Activated CD4-positive, alpha-beta T cell treated with anti-CD3 and anti-CD28 coated beads for 4 hours (primary cell): ENCODE measurements at places on chromosomes 5 and 9.

DNA sequence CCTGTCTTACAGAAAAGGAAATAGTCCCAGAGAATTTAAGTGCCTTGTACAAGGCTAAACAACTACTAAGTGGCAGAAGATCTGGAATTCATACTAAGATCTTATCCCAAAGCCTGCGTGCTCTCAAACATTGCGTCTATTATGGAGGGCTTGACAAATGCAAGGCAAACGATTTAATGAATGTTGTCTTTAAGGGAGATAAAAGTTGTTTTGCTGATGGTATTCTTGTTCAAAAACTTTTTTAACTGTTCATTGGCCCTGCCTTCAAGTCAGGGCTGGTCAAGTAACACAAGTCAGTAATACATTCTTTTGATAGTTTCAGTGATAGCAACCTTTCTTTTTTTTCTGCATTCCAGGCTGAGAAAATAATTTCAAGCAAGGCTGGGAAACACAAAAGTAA, 1.7 kb upstream of the SLC38A9 start:
- no peak for DNase-seq

- no peak for DNase-seq
Measured at GRCh38 chr5:144194144-144194543, 23.5 kb downstream of the KCTD16 start.

DNA sequence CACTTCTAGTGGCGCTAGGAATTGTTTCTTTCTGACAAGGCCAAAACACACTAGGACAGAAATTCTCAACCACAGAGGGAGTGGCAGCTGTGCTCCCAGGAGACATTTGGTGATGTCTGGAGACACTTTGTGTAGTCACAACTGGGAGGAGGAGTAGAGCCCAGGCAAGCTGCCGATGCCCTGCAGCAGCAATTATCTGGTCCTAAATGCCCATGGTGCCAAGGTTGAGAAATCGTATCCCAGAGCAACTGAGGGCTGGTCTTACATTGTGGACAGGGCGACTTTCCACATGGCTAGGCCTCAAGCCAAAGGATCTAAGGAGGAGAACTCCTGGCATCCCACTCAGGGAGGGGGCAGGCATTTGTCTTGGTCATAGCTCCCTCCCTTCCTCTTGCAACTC, 259.9 kb downstream of the GADD45G start:
- DNase-seq = no peak

DNA sequence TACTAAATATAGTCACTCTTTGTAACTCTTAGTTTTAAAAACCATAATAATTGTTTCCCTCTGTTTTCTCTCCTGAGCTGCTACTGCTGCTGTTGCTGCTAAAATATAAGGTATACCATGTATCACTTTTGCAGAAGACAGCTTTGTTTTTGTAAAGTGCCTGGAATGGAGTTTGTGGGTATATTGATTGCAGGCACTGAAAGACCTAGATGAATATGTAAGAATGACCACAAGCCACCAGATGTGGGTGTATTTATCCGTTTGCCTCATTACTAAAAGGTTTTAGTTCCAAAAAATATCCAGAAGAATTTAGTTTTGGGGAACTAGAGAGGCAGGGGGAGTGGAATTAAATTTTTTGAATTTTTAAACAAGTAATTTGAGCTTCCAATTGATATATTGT, 151.1 kb upstream of the CDKN2B start:
- DNase-seq = no peak

DNA sequence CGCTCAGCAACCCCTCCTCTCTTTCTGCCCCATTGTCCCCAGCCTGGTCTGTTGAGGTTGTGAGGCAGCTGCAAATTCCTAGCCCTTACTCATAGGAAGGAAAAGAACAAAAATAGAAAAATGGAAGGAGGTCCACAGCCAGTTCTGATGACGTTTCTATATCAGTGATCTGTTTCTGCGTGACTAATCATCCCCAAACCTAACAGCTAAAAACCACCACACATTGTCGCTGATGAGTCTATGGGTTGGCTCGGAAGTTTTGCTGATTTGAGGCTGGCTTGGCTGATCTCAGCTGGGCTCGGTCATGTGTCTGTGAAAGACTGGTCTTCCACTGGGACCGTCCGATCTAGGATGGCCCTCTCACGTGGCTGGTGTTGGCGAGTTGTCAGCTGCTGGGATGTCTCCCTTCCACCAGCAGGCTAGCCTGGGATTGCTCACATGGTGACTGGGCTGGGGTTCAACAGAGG, 200.6 kb upstream of the ZNF618 start:
- no peak for DNase-seq

- no peak for DNase-seq
Measured at GRCh38 chr5:58326022-58326421, 133.9 kb downstream of the PLK2 start.

GRCh38 chr5:5572010-5572865, 149.8 kb downstream of the ICE1 start:
- no peak for DNase-seq

DNA sequence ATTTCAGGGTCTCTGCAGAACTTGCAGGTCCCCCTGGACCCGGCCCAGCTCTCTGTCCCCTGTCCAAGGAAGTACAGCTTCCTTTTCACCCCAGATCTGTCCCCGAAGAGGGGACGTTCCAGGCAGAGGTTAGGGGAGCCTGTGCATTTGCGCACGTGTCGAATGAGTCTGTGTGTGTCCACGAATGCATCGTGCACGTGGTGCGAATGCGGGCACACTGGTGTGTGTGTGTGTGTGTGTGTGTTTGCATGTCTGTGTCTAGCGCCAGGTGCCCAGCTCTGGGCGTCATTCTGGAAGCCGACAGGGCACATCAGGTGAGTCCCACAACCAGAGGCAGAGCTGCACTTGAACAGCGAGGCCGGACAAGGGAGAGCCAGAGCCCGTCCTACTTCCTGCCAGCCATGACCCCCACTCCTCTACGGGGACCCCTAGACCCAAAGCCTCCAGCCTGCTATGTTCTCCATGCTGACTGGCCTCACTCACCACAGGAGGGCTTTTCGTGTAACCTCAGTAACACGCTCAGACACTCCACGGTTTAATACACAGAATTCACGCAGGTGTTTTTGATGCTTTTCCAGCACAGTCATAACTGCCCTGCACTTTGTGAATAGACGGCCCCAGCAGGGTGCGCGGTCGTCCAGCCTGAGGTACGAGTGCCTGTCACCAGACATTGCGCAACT, 41.3 kb upstream of the CACNA1B start:
- DNase-seq = no peak

DNA sequence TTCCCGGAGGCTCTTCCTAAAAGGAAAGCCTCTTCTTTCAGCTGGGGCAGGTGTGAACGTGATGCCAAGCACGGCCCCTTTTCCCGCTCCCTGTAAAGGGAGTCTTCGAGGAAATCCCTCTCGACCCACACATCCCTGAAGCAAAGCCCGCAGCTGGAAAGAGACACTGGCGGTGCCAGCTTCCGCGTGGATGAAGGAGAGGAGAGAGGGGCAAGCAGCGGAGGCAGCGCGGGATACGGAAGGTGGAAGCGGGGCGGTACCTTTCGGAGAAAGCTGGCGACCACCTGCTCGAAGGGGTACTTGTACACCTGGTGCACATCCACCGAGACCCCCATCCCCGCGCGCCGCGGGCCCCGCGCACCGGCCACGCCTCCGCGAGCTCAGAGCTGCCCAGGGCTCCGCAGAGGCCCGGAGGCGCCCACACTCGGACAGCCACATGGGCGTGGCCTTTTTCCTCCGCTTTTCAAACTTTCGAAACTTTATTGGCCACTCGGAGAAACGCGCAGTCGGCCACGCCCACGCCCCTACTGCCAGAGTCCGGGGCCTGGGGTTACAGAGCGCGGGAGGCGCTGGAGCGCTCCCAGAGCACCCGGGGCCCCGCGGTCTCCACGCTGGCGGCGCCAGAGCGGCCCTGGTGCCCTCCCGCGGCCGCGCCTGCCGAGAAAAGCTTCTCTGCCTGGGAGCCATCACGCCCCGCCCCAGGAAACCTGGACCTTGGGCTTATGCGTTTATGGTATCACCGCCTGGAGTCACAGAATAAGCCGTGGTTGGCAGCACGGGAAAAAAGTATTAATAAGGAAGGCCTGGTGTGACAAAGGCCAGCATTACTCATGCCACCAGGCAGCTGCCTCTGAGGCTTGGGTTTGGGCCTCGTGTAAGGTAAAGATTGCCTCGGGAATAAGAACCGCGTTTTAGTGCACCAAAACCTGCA, at the start of gene PRELID2:
Gene PRELID2, minus strand, starts transcription at position 426 of the 931 bp plus-strand sequence. Its CDS starts 91 bp downstream, at position 335.
- DNase-seq = peak; percentile 41

DNA sequence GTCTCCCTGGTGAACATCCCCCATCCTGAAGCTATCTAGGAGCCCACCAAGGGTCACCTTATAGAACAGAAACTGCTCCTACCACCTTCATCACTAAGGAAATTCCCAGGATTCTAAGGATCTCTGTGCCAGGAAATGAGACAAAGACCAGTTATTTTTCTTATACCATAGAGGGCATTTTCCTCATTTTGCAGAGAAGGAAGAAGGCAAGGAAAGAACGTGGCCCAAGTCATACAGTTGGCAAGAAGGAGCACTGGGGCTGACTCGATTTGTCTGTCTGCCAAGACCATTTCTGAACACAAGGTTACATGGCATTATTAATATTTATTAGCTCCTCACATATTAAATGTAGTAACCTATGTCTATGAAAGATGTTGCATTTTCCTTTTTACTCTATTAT, 49.6 kb upstream of the TNFSF15 start:
- DNase-seq = no peak

GRCh38 chr5:51230336-51230735, 152.9 kb upstream of the ISL1 start:
- DNase-seq = no peak

DNA sequence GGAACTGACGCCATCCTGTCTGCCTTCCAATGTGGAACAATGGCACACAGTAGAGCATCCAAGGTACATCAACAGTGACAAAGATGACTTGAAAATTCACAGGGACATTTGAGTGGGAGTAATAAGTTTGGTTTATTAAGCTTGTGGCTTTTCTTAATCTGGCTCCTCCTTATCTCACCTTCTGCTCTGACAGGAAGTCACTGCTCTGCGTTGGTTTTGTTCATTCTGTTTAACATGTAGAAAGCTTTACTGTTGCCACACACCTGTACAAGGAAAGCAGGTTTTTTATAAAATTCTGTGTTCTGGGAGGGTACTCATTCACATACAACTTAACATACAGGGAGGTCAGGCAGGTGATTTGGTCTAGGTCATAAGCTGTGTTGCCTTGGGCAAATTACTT, 1.6 kb upstream of the GZMK start:
- DNase-seq = no peak

GRCh38 chr9:128218518-128219389, 15.6 kb downstream of the DNM1 start:
- DNase-seq = peak; percentile 90

DNA sequence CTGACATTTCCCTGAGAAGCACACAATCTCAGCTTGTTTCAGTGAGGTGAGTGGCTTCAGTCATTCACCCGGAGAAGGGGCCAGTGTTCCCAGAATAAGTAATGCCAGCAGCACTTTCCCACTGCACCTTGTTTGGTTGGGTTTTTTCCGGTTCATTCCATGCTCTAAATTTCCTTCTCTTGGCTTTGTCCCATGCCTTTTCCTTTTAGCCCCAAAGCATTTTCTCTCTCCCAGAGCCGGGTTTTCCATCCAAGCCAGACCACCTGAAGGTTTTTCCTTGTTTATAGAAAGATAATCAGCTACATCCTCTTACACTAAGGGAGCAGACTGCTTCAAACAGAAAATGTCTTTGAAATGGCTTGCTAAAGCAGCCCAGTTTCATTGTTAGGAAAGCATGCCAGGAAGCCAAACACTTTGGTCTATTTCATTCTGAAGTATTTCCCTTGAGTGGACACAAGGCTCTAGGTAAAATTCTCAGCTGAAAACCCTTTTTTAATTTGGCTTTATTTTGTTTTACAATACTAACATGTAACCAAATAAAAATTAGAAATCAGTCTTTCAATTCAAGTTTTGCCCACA, 501.6 kb downstream of the DTWD2 start:
- no peak for DNase-seq

DNA sequence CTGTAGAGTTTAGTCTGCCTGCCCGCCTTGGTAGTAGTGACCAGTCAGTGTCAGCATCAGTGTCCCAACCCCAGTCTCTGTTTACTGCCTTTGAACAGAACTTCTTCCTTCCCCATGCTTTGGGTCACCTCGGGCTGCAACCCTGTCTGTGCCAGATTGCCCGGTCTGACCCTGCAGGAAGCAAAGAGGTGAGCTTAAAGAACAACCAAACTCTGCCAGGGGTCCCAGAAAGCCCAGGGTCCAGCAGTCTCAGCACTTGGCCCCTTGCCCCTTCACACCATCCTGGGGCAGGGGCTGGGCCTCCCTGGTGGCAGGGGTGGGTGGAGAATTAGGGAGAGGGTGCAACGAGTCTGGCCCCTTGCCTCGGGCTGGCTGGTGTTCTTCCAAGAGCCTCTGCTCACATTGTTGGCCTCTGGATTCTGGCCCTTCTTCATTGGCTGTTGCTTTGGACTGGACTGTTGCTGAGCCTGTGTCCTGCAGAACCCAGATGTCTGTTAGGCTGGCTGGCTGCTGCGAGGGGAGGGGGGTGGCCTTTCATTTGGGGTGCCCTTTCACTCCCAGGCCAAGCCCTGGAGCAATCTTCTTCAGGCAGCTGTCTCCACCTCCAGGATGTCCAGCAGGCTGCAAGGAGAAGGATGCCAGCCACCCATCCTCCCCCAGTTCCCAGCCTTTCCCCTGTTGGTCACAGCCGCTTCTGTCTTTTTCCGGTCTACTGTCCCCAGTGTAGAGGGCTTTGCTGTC, 51.2 kb downstream of the SAR1B start:
- no peak for DNase-seq
